Muscle of arm (tissue), 14 donors: ENCODE measurements at places on chromosomes 11 and 22. TPM values are rescaled to one million over a fixed set of nuclear protein-coding genes. Genes with fewer than 3 reads are reported as not detected.
A peak's percentile ranks its signal among the peaks of the same experiment; 100 is the strongest.

DNA sequence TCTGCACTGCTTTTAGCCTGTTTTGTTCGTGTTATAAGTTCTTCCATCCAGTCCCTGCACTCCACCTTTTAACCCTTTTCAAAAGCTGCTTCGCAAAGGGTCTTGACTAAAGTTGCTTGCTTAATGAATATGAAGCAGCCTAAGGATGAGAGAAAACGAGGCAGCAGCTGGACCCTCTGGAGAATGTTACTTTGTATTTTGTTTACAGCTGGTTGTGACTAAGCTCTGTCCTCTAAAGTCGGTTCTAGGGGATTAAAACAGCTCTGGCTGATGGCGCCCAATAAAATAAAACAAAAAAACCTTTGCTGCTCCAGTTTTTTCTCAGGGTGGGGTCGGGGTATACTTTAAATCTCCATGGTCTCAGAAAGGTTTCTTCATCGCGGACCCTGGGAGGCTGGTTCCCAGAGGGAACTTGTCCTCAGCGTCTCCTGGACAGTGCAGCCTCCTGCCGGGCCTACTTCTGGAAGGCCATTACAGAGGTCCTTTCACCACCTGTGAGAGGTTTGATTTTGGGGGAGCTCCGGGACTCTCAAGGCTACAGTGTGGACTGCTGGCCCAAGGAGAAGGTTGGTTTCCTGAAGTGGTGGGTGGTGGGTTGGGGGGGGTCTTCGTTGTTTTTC lies 836 bp upstream of the RBM4 start:
- DNase-seq = no peak

DNA sequence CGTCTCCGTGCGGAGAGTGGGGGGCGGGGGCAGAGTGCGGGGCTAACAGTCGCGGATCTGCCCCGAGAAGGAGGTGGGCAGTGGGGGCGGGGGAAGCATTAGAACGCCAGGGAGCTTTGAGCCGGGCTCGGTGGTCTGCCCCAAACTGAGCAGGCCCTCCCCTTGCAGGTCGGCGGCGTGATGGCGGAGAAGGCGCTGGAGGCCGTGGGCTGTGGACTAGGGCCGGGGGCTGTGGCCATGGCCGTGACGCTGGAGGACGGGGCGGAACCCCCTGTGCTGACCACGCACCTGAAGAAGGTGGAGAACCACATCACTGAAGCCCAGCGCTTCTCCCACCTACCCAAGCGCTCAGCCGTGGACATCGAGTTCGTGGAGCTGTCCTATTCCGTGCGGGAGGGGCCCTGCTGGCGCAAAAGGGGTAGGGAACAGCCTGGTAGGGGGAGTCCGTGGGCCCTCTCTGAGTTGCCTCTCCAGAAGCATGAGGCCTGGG lies 979 bp downstream of the ABCG4 start:
- no peak for DNase-seq

DNA sequence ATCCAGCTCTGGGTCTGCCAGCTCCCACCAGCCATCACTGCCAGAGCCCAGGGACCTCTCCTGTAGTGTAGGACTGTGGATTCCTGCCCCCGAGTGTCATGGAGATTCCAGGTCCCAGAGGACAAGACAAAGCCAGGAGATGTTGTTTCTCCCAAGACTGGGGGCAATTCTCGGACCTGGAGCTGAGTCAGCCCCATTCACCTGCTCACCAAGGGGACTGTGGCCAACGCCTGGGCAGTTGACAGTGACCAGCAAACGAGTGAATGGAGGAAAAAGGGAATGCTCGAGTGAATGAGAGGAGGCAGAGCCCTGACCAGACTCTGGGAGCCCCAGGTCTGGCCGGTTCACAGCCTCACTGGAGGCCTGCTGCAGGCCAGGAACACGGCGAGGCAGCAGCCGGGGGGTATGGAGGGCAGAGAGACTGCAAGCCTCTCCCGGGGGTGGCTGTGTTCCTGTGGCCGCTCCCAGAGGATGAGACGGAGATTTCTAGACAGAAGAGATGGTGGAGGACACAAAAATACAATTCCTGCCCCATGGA lies 61.3 kb upstream of the PRR5 start:
- DNase-seq = no peak

- DNase-seq = peak; percentile 15
Observed at GRCh38 chr11:57116654-57117053, 65.1 kb upstream of the LRRC55 start.

GRCh38 chr22:26646158-26646557 lies 11.2 kb upstream of the MIAT start:
- DNase-seq = no peak

DNA sequence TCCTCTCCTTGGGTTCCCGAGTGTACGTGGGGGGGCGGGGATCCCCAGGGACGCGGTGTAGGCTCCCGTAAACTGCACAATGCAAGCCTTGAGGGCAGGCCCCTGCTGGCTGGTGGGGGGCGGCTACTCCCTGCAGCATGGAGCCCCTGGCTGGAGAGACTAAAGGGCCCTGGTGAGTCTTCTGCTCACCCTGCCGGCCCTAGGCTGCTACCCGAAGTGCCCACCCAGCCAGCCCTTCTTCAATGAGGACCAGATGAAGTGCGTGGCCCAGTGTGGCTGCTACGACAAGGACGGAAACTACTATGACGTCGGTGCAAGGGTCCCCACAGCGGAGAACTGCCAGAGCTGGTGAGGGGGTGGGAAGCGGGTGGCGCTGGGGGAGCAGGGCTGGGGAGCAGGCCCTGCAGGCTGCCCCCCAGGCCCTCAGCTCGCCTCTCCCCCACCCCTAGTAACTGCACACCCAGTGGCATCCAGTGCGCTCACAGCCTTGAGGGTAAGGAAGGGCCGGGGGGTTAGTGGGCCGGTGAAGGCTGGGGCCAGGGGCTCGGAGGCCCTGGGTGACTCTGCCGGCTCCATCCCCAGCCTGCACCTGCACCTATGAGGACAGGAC lies 16.8 kb downstream of the MUC5B start:
- no peak for DNase-seq

GRCh38 chr22:45919504-45920286 lies 57.3 kb downstream of the WNT7B start:
- DNase-seq = no peak

DNA sequence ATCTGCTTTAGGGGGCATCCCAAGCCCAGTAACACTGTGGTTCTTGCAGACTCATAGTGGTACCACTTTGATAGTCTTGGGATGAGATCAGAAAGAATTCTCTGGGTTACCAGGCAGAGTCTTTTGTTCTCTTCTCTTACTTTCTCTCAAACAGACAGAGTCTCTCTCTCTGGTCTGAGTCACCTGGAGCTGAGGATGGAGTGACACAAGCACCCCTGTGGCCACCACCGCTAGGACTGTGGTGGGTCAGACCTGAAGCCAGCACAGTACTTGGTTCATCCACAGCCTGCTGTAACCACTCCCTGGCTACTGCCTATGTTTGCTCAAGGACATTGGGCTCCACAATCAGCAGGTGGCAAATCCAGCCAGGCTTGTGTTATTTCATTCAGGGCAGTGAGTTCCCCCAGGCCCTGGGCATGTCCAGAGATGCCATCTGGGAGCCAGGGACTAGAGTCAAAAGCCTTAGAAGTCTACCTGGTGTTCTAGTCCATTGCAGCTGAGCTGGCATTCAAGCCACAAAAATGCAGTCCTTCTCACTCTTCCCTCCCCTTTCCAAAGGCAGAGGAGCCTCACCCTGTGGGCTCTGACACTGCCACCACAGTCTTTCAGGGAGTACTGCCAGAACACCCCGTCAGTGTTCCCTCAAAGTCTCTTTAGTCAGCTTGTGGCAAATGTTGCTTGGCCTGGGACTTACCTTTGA lies 29.9 kb downstream of the ENDOD1 start:
- no peak for DNase-seq

The KRTAP5-1 gene
- 1.4 TPM for polyA plus RNA-seq

GRCh38 chr11:70547821-70548670 lies 149.7 kb downstream of the CTTN start:
- DNase-seq = no peak

DNA sequence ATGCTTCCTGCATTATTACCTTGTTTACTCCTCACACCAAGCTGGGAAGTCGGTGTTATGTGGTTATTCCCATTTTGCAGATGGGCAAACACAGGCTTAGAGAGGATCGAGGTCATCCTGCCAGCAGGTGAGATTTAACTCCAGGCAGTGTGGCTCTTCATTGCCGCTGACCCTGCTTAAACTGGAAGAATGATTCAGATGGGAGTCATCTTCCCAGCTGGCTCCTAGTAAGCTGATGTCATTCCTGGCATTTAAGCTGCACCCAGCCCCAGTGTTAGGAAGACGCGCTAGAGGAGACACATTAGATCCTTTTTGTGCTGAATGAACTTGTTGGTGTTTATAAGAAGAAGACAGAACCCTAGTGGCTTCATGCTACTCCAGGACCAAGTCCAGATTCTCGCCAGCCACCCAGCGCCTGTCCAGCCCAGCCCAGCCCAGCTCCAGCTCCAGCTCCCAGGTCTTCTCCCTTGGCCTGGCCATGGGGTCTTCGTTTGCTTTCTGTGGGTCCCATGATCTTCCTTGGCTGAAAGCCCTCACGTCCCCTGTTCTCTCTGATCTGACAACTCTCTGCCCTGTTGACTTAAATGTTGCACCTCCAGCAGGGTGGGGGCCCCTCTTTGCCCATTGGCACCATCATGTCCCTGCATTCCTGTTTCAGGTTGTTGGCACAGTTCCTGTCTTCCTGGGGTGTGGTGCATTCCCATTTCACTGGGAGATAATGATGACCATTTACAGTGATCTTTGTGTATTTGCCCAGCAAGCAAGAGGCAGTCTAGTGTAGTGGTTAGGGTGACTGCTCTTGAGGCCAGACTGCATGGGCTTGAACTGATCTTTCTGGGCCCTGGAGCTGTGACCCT lies 13.6 kb downstream of the PARVB start:
- DNase-seq = no peak

GRCh38 chr22:31248965-31249958 lies 37.2 kb downstream of the LIMK2 start:
- DNase-seq = no peak

The IZUMO1R gene
- polyA plus RNA-seq = not detected

- DNase-seq = no peak
Observed at GRCh38 chr11:115238086-115238485, 266.1 kb downstream of the CADM1 start.

The GGTLC3 gene
- not detected for polyA plus RNA-seq

- no peak for DNase-seq
Observed at GRCh38 chr11:34805937-34806336, 110.2 kb downstream of the APIP start.

- no peak for DNase-seq
Observed at GRCh38 chr22:36465232-36466021, 16.0 kb downstream of the TXN2 start.

- no peak for DNase-seq
Observed at GRCh38 chr11:120894202-120894985, 129.5 kb upstream of the TBCEL start.

DNA sequence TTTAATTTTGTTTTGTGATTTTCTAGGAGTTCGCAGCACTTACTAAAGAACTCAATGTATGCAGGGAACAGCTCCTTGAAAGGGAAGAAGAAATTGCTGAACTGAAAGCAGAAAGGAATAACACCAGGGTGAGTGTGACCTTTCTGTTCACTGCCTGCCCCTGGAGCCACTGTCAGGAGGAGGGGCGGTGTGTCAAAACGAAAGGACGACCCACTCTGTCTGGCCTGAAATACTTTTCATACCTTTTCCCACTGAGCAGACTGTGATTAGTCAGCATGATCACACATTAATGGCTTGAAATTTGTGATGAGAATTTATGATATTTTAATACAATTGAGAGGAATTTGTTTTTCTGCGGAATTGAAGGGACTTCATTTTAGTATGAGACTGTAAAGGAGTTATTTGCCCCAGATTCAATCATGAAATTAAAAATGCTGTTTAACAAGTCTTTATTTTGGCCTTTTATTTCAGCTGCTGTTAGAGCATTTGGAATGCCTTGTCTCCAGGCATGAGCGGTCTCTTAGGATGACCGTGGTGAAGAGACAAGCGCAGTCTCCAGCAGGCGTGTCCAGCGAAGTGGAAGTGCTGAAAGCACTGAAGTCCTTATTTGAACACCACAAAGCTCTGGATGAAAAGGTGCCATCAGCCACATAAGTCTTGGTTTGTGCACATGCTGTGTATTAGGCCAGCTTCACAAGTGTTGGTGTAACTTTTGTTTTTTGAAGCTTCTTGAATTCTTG lies 54.1 kb downstream of the PPFIA1 start:
- DNase-seq = no peak

The TRPM5 gene
- polyA plus RNA-seq = 0.05 TPM

- peak; percentile 46 for DNase-seq
Observed at GRCh38 chr11:120013325-120014250, 124.3 kb downstream of the TRIM29 start.

DNA sequence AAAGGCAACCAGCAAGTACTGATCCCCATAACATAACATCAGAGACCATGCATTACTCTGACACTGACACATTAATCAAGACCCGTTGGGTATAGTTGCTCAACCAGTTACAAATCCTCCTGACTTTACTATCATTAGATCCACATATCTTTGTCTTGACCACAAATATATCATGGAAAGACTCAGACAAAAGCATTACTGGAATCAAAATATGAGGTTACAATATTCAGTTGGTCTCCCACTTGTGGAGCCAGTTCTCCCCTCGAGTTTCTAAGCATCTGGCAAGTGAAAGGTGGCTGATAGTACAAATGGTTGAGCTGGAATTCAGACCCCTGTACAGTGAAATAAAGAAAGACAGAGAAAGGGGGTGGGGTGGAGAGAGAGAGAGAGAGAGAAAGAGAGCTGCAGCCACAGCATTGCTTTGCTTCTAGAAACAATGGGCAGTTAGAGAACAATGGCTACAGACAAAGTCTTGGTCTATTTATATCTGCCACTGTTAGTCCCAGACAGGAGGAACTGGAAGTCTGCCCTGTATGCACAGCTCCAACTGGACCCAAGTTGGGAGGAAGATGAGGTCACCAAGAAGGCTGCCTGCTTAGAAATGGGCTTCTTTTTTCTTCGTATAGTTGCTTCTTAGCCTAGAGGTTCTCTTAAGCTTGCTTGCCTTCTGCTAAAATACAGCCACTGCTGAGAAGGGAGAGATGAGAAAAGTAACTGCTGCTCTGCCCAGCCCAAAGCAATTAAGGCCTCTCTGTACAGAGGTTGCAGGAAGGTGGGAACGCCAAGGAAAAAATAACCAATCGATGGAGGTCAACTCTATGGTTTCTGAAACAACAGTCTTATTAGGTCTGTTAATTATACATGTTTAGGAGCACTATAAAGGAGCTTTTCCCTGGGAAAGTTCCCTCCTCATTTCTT lies 85.5 kb downstream of the ETS1 start:
- peak; percentile 66 for DNase-seq

The TPH1 gene
- 0.13 TPM for polyA plus RNA-seq

The ZP1 gene
- not detected for polyA plus RNA-seq

- no peak for DNase-seq
Observed at GRCh38 chr11:100928426-100928825, 201.2 kb downstream of the PGR start.
